ENCODE measurements at places on chromosomes 6 and 20. TPM values are rescaled to one million over a fixed set of nuclear protein-coding genes. Genes with fewer than 3 reads are reported as not detected.

The CRYBG1 gene
- total RNA-seq: 16.1 TPM

The PRDM1 gene
- total RNA-seq: 1.8 TPM

The ERMARD gene
- total RNA-seq: 22.5 TPM

The MATN4 gene
- total RNA-seq: not detected

The C6orf120 gene
- 53.9 TPM for total RNA-seq

The OLIG3 gene
- not detected for total RNA-seq

The NUP43 gene
- total RNA-seq: 33.3 TPM

The SLCO4A1 gene
- total RNA-seq: 0.89 TPM

The RBM24 gene
- total RNA-seq: 5.5 TPM

The SNAP25 gene
- total RNA-seq: 4.3 TPM

The TM9SF4 gene
- 40.4 TPM for total RNA-seq

The VARS2 gene
- 20.8 TPM for total RNA-seq

The TTK gene
- total RNA-seq: 20.5 TPM

The AIF1 gene
- not detected for total RNA-seq

The GSTA3 gene
- total RNA-seq: not detected

The PI16 gene
- not detected for total RNA-seq

The CSNK2A1 gene
- total RNA-seq: 90.8 TPM

The C6orf52 gene
- not detected for total RNA-seq

The ZNF341 gene
- 2.9 TPM for total RNA-seq

The ROS1 gene
- 1.2 TPM for total RNA-seq

The HRH3 gene
- not detected for total RNA-seq

The BTNL2 gene
- not detected for total RNA-seq

The ITPR3 gene
- 31.9 TPM for total RNA-seq

The CD109 gene
- 33.5 TPM for total RNA-seq

The MCHR2 gene
- not detected for total RNA-seq

The NOTCH4 gene
- 1.4 TPM for total RNA-seq

The PRRC2A gene
- total RNA-seq: 77.8 TPM

The BEND3 gene
- total RNA-seq: 0.71 TPM

The PLA2G7 gene
- not detected for total RNA-seq

The TOX2 gene
- 24.8 TPM for total RNA-seq

The SOX18 gene
- total RNA-seq: 0.29 TPM

The IMPG1 gene
- total RNA-seq: not detected

The MAP3K5 gene
- total RNA-seq: 50.5 TPM

The DCDC2 gene
- 5.3 TPM for total RNA-seq

The CD93 gene
- total RNA-seq: not detected

The CRIP3 gene
- not detected for total RNA-seq

The MLIP gene
- not detected for total RNA-seq

The OR12D3 gene
- not detected for total RNA-seq

All from myometrial cell (primary cell).